ENCODE measurements at places on chromosomes 16 and 17.

GRCh38 chr17:68461589-68461988 lies 4.3 kb upstream of the WIPI1 start:
- DNase-seq, result no peak

DNA sequence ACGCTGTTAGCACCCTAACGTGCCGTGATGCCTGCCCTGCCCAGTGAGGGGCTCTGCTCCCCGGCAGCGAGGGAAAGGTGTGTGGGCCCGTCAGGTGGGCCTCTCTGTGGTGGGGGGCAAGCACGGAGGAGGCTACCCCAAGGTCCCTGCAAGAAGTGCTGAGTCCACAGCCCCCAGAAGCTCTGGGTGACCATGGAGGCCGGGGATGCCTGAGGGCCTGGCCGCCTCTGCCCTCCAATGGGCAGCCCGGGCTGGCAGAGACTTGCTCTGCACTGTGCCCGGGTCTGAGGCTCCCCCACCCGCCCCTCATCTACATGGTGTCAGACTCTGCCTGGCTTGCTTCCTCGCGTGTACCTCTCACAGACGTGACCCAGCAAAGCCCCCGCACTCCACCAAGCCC lies 12.2 kb downstream of the SLC38A10 start:
- DNase-seq, result no peak

- DNase-seq, result peak; percentile 67
Observed at GRCh38 chr17:18363101-18364049, at the start of gene SHMT1. TSS of gene SHMT1 (minus strand) at chr17:18363550. CDS start at chr17:18355981, 7,569 bp downstream.

GRCh38 chr17:58285422-58285810 lies 4.7 kb upstream of the MPO start:
- no peak for DNase-seq

DNA sequence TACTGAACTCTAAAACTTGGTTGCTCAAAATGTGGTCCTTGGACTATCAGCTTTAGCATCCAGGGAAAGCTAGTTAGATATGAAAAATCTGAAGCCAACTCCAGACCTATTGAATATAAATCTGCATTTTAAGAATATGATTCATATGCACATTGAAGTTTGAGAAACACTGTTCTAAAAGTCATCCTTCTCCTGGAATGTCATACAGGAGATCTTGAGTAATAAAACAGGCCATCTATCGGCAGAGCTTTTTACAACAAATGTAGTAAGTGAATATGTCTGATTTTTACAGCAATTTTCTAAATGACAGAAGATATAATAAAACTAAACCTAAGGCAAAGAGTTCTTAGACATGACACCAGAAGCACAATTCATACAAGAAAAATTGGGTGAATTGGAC lies 140.4 kb downstream of the PMP22 start:
- no peak for DNase-seq

DNA sequence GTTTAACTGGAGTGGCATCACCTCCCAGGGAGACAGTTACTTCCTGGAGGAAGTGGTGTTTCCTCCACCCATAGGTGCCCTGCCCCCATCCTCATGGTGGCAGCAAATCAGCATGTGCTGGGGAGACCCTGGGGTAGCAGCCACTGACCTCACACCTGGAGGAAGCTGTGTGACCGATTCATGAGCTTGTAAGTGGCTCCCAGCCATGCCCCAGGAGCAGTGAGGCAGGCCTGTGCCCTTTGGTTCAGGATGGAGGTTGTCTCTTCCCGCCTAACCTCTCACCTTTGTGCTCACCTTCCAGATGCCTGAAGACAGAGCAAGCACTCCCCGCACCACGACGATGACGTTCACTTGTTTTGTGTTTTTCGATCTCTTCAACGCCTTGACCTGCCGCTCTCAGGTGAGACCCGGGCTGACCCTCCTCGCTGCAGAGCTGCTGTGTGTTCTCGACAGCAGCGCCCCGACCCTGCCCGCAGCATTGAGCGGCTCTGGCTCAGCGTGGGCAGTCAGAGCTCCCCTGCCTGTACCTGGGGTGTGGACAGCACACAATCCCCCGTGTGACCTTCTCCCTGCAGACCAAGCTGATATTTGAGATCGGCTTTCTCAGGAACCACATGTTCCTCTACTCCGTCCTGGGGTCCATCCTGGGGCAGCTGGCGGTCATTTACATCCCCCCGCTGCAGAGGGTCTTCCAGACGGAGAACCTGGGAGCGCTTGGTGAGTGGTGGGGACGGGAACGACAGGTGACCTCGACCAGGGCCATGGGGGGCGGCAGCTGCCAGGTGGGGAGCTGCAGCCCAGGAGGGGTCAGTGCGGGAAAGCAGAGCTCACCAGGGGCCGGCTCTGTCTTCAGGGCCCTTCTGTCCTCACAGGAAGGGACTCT lies 42.8 kb downstream of the MEAK7 start:
- DNase-seq, result no peak
